ENCODE measurements at places on chromosomes 7 and 10. TPM values are rescaled to one million over a fixed set of nuclear protein-coding genes. Genes with fewer than 3 reads are reported as not detected.

HOGA1 gene
- 0.56 TPM for total RNA-seq

CAV2 gene
- total RNA-seq = 229 TPM

CCNY gene
- total RNA-seq = 50.7 TPM

CSGALNACT2 gene
- total RNA-seq = 41.2 TPM

ZNF239 gene
- total RNA-seq = 12.1 TPM

THNSL1 gene
- 5.0 TPM for total RNA-seq

ANKMY2 gene
- 25.5 TPM for total RNA-seq

HOXA2 gene
- total RNA-seq = 0.28 TPM

CNNM1 gene
- 0.28 TPM for total RNA-seq

ELN gene
- total RNA-seq = 6.9 TPM

PAPOLB gene
- total RNA-seq = 0.19 TPM

PRKCQ gene
- total RNA-seq = under 0.01 TPM

PRKG1 gene
- 17.8 TPM for total RNA-seq

HOXA1 gene
- total RNA-seq = not detected

HACD1 gene
- total RNA-seq = 30.5 TPM

ORC5 gene
- 32.2 TPM for total RNA-seq

STAG3 gene
- total RNA-seq = 1.1 TPM

EBF3 gene
- total RNA-seq = 11.6 TPM

PTPRZ1 gene
- total RNA-seq = under 0.01 TPM

ZNF804B gene
- not detected for total RNA-seq

RBP3 gene
- total RNA-seq = not detected

KNDC1 gene
- total RNA-seq = 0.85 TPM

SORCS1 gene
- total RNA-seq = not detected

PNLIP gene
- total RNA-seq = not detected

BEND7 gene
- 0.58 TPM for total RNA-seq

GDF10 gene
- total RNA-seq = 2.0 TPM

IKZF1 gene
- not detected for total RNA-seq

Measured in regular cardiac myocyte (primary cell).